EL (cell line): ENCODE measurements at places on chromosomes 12 and 14.
A peak's percentile ranks its signal among the peaks of the same experiment; 100 is the strongest.

- DNase-seq: no peak
Measured at GRCh38 chr12:144650-145284, 69.2 kb downstream of the SLC6A12 start.

- no peak for DNase-seq
Measured at GRCh38 chr12:32493282-32493681, 93.9 kb downstream of the FGD4 start.

GRCh38 chr12:102526656-102527055 is 46.3 kb upstream of the IGF1 start:
- DNase-seq: peak; percentile 17

DNA sequence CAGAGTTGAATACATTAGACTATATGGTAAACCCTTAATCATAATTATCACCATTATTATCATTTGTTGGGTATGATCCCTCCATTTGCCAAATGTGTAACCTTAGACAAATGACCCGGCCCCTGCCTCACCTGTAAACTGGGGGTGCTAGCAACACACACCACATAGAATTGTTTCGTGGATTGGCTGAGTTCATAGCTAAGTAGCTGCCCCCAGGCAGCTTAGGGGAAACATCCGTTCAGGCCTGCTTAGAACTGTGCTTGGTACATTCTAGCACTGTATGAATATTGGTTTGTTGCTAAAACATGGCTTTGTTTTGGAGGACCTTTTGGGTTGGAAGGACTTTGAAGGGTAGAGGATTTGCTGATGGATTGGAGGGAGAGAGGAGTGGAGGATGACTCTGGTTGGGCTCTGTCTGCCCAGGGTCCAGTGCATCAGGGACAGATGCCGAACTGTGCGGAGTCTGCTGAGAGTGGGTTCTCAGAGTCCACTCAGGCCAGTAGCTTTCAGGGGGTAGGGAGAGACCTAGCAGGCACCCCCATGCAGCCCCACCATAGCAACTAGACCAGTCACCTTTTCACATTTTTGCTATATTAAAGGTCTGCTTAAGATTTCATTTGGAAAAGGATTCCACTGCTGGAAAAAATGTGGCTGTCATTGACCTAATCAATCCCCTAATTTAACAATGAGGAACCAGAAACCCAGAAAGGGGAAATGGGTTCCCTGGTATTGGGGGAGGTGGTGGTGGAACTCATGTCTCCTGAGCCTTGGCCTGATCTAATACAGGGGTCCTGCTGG is 2.2 kb downstream of the RIN3 start:
- no peak for DNase-seq

- DNase-seq: peak; percentile 69
Measured at GRCh38 chr14:23365732-23366425, 907 bp upstream of the EFS start.

DNA sequence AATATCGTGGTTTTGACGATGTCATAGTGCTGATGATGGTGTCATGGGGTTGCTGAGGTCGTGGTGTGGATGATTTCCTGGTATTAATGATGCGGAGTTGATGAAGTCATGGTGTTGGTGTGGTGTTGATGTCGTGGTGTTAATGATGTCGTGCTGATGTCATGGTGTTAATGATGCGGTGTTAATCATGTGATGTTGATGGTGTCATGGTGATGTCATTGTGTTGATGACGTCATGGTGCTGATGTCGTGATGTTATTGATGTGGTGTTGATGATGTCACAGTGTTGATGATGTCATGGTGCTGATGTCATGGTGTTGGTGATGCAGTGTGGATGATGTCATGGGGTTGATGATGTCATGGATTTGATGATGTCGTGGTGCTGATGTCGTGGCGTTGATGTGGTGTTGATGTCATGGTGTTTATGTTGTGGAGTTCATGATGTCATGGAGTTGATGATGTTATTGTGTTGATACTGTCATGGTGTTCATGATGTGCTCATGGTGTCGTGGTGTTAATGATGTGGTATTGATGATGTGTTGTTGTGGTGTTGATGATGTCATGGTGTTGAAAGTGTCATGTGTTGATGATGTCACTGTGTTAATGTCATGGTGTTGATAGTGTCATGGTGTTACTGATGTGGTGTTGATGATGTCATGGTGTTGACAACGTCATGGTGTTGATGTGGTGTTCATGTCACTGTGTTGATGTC is 48.5 kb upstream of the RIMBP2 start:
- DNase-seq: peak; percentile 27

DNA sequence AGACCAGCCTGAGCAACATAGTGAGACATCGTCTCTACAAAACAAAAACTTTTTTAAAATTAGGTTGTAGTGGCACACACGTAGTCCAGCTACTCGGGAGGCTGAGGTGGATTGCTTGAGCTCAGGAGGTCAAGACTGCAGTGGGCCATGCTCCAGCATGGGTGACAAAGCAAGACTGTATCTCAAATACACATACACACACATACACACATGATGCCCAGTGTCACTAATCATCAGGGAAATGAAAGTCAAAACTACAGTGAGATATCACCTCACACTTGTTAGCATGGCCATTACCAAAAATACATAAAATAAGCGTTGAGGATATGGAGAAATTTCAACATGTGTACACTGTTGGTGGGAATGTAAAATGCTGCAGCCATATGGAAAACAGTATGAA is 33.2 kb upstream of the KICS2 start:
- DNase-seq: no peak

GRCh38 chr12:96773031-96773430 is 134.0 kb upstream of the NEDD1 start:
- DNase-seq: no peak

DNA sequence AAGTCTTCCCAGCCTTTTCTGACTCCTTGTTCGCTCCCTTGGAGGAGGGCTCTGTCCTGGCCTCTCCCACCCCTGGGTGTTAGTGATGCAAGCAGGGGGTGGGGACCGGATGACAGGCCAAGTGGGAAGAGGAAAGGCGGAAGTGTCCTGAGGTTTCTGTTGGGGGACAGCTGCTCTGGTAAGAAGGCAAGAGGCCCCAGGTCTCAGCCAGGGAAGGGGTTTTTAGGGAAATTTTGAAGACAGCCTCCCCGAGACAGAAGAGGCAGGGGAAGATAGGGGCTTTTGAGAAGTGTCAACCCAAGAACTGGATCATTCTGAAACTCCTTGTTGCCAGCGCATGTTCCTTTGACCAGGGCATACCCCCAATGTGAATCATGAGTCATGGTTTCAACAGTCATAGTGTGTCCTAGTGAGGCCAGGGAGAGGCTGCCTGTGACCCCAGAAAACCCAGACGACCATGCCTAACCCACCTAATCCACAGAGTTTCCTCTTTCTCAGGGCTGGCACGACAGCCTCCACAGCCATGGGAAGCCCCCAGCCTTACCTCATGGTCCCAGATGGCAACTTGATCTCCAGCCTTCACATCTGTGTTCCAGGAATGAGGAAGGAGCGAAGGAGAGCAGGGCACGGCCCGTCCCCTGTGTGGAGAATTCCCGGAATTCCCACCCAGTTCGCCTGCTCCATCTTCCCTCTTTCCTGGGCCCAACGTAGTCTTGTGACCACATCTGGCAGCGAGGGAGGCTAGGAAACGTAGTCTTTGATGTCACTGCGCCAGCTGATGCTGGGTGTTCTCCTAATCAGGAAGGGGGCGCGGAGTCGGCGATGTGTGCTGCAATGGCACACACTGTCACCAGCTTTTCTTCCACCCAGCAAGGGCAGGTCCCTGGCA is 4.9 kb upstream of the GPR132 start:
- DNase-seq: peak; percentile 43

- no peak for DNase-seq
Measured at GRCh38 chr14:100541621-100542560, 45.3 kb downstream of the BEGAIN start.

DNA sequence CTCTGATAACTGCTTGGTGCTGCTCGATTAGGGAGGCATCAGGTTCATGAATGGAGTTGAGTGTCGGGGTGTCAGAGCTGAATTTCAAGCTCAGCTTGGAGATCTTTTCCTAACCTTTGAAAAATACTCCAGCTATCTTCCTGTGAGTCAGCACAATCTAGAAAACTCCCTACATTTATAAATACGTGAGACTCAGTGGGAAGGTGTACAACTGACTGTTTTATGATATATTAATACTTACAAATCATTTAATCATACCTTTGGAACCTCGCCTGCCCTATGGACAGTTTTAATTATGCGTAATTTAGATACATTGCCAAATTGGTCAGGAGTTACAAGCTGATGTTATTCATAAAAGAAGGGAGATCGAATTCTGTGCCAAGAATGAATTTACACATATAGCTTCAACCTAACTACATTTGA is 961 bp downstream of the CMAS start:
- no peak for DNase-seq

DNA sequence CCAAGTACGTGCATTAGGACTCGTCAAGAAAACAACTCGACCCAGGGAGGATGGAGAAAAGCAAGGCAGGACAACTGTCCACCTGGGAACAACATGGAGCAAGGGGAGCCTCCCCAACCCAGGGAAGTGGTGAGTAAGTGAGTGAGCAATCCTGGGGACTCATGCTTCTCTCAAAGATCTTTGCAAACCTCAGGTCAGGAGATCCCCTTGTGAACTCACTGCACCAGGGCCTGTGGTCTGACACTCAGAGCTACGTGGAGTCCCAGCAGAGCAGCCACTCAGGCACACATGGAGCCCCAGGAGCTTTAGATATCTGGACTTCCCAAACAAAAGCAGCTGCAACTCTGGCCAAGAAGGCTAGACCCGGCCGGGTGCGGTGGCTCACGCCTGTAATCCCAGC is 12.2 kb upstream of the OR5AU1 start:
- DNase-seq: peak; percentile 5

DNA sequence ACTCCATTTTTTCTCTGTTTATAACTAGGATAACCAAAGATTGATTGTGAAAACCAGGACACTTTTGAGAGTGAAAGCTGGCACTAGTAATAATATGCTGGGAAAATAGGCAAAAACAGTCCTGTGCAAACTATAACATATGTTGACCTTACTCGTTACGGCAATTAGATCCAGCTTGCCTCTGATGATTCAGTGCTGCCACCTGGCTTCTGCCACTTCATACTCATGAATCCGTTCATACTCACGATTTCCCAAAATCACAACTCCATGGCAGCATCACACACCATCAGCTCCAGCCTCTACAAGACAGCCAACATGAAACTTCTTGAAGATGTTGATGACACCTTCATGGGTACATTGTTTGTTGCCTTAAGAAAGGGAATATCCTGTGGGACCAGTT is 49.1 kb upstream of the CAND1 start:
- peak; percentile 2 for DNase-seq

GRCh38 chr14:99451234-99451633 is 29.4 kb downstream of the SETD3 start:
- no peak for DNase-seq

DNA sequence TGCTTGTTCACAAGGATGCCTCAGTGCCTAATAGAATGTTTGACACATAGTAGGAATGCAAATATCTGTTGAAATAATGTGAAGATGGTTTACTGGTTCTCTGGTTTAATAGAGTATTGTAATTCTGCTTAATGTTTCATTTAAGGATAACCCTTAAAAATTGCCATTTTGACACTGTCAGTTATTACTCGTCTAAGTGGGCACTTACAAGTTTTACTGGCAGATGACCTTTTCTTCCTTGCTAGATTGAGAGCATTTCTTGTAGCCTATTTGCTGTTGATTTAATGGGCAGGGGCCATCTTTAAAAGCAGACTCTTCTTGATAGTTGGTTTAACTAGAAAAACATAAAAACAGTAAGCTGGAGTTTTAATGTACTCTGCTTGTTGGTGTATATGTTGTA is 1.9 kb downstream of the TMEM263 start:
- DNase-seq: peak; percentile 14

- DNase-seq: no peak
Measured at GRCh38 chr12:47387994-47388393, 308.2 kb upstream of the AMIGO2 start.

- no peak for DNase-seq
Measured at GRCh38 chr14:92439537-92440344, 73.8 kb upstream of the RIN3 start.
